ENCODE measurements at places on chromosomes 7 and 10.

DNA sequence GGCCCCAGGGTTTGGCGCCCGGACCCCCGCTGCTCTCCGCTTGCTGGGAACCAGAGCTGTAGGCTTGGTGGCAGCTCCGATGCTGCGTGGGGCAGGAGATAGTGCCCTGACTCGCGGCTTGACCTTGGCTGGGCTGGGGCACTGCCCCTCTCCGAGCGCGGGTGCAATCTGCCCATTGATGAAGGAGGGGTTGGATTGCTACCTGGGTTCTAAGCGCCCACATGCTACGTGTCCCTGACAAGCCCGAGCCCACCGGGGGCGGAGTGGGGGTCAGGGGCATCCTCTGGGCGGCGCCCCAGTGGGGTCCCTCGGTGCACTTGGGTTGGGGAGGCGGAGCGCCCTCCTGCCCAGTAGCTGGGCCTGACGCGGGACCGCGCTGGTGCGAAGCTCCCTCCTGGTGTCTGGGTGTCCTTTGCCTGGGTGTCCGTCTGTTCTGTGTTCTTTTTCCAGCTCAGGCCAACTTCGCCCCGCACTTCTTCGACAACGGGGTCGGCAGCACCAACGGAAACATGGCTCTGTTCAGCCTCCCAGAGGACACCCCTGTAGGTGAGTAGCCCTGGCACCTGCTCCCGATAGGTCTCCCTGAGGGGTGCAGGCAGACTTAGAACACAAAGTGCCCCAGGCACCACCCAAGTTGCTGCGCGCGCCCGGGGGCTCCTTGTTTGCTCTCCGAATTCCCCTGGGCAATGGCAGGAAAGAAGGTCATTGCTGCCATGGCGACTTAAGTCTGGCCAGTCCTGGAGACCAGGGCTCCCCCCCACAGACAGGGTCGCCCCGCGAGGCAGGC, 900 bp downstream of the CDHR1 start:
- DNase-seq: no peak

DNA sequence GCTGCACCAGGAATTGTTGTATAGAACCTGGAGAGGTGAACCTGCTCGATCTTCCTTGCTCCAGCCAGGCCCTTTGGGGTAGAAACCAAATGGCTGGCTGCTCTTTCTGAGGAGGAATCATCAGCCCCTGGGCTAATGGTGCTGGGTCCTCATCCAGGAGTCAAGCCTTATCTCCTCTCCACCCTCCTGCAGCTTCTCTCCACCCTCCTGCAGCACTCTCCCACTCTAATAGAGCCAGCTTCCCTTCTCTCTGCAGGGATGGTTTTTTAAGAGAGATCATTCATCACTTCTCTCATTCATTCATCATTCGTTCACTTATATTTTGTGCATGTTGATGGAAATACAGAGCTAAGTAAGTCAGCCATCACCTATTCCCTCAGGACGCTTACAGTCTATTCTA, 103.5 kb downstream of the XPNPEP1 start:
- no peak for DNase-seq

DNA sequence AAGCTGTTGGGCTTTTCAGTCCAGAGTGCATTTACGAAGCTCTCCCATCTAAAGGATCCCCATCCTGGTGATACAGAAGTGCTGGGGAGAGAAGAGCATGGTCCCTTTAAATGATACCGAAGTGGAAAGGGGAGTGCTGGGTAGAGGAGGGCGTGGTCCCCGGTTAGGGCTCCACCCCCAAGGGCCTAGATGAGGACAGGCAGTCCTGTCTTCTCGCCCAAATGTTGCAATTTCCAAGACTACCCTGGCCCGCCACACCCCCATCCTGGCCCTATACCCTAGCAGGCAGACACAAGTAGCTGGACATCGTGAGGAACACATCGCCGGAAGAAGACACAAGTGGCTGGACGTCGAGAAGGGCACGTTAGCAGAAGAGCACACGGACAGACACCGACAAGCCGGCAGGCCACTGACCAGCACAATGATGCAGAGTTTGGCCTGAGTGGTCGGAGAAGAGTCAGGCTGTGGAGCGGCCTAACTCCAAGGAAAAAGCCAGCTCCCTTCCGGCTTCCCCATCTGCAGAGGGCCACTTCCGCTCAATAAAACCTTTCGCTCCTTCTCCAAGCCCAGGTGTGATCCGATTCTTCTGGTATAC, 439.5 kb upstream of the NRP1 start:
- no peak for DNase-seq

DNA sequence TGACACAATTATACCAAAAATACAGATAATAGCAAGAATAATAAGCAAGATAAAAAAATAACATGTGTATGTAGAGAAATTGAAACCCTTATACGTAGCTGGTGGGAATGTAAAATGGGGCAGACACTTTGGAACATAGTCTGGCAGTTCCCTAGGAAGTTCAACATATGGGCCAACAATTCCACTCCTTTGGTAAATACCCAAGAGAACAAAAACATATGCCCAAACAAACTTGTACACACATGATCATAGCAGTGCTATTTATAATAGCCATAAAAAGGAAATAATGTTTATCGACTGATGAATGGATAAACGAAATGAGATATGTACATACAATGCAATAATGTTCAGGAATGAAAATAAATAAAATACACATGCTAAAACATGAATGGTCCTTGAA, 462.4 kb upstream of the SORCS1 start:
- no peak for DNase-seq

DNA sequence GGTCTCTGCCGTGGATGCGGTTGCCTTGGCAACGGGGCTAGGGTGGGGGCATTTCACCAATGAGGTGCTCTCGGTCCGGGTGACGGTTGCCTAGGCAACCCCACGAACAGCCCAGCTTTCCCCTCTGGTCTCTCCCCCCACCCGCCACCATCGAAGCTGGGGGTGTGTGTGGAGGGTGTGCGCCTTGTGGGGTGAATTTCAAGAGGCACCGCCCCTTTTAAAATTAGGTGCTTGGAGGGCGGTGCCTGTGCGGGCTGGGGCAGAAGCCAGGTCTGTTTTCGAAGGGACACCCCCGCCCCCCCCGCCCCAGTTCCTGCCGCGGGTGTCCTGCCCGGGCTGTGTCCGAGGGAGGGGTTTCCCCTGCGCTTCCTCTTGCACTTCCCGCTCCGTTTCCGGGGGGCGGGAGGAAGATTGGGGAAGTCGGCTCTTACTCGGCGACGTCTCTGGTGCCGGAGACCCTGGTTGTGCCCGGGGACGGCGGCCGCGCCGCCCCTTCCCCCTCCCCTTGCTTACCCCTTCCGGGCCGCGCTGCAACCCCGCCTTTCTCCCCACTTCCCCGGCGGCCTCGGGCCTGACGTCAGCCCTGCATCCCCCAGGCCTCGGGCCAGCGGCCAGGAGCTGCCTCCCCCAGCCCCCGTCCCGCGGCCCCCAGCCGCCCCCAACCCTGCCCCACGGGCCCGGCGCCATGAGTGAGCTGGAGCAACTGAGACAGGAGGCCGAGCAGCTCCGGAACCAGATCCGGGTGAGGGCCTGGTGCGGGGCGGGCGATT, 2.2 kb downstream of the GNB2 start:
- peak; percentile 97 for DNase-seq

GRCh38 chr7:30988351-30989005, 24.7 kb downstream of the GHRHR start:
- peak; percentile 71 for DNase-seq

DNA sequence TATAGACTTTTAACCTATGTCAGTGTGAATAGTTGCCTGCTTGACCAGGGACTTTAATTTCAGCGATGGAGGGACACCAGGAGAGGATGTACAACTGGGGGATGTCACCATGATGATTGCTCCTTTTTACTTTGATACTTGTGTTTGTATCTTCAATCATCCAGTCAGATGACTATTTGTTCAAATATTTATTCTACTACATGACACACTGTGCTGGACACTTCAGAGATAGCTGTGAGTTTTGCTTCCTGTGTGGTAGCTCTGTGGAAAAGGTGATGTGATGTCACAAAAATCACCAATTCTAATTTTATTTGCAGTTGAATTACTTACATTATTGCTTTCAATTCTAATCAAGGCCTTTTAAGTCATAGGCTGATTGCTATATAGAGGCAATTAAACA, 62.7 kb upstream of the CREB5 start:
- DNase-seq: no peak

DNA sequence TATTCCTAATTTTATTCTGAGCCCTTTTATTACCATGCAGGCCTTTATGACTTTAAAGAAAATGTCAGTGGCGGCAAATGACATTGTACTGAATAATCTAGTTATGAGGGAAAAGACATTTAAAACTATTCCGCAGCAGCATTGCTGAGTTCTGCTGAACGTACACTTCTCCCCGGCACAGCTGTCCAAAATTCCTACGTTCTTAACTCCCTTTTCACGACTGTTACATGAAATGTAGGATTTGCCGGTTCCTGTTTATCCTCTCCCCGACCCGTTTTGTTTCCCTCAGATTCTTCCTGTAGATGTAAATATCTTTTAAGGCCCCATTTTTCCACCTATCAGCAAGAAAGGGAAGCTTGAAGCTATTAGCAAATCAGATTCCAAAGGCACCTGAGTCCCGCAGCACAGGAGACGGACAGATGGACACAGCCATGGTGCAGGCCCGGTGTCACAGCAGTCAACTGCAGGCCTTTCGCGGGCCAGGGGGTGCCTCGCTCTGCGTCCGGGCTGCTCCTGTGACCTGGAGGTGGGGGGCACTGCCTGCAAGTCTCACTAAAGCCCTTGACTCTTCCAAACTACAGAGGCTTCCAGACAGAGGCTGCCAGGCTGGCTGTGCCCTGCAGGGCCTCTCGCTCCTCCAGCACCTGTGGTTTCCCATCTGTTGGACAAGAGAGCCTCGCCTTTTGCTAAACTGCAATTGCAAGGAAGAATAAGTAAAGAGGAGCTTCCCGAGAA, 485.0 kb upstream of the MGMT start:
- no peak for DNase-seq

- no peak for DNase-seq
Measured at GRCh38 chr7:24854866-24855265, 97.6 kb upstream of the GSDME start.

- DNase-seq: no peak
Measured at GRCh38 chr10:115022733-115023132, 70.4 kb upstream of the ATRNL1 start.

GRCh38 chr10:35613597-35614226, 8.6 kb downstream of the GJD4 start:
- DNase-seq: peak; percentile 29

DNA sequence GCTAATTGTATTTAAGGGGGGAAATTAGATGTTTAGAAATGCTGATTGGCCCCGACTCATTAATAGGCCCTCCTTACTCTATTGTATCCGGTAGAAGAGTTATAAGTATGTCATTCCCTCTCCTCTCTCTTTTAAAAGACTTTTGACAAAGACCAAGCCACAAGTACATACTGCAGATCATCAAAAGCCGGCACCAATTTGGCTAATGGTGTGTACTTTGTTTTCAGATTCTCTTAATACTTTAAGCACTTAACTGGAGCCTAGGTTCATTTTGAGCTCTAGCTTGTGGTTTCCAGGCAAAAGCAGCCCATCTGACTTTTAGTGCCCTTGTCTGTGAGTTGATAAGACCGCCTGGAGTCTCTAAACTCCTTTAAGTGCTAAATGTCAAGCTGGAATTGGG, 210.0 kb upstream of the LYZL1 start:
- no peak for DNase-seq

DNA sequence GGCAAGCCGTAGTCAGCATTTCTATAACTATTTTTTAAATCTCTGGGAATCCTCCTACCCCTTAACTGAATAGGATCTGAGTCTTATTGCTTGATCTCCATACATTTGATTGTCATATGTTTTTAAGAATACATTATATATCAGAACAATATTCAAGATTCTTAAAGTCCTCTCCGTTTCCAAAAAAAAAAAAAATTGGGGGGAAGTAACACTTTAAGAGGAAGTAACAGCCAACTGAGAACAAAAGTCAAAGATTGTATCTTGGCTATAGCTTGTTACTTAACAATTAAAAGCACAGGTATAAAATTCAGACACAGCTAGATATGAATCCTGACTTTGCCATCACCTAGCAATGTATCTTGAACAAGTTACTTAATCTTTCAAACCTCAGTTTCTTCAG, 169.9 kb upstream of the ADO start:
- no peak for DNase-seq

DNA sequence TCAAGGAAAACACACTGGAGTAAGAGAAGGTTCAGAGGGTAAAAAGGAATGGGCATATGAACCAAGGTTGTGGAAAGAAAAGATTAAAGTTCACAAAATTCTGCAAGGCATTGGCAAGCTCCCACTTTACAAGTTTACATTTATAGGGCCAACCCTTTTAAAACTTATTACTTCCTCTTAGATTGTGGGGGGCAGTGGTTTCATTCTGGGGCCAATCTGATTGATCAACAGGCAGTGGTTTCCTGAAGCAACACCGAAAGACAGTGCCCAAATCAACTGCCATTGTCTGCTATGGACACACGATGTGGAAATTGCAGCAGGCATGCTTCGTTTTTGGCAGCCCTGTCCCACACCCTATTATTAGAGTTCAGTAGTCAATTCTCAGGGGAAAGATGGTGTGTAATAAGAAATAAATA, 154.0 kb downstream of the SGMS1 start:
- no peak for DNase-seq

- DNase-seq: no peak
Measured at GRCh38 chr7:102425639-102426267, 7.6 kb upstream of the ORAI2 start.

GRCh38 chr10:90337316-90337715, 520.5 kb downstream of the HTR7 start:
- DNase-seq: no peak

Measured in spinal cord (tissue), 10 donors.